ENCODE measurements at places on chromosomes 3 and 15.

GRCh38 chr15:99704444-99704838 lies 28.8 kb downstream of the LYSMD4 start:
- DNase-seq = no peak

GRCh38 chr3:185717627-185718402 lies 107.0 kb downstream of the IGF2BP2 start:
- DNase-seq = no peak

- DNase-seq = no peak
Observed at GRCh38 chr3:57826245-57826951, 70.3 kb downstream of the SLMAP start.

GRCh38 chr3:187473778-187474406 lies 105.7 kb downstream of the RTP4 start:
- no peak for DNase-seq

DNA sequence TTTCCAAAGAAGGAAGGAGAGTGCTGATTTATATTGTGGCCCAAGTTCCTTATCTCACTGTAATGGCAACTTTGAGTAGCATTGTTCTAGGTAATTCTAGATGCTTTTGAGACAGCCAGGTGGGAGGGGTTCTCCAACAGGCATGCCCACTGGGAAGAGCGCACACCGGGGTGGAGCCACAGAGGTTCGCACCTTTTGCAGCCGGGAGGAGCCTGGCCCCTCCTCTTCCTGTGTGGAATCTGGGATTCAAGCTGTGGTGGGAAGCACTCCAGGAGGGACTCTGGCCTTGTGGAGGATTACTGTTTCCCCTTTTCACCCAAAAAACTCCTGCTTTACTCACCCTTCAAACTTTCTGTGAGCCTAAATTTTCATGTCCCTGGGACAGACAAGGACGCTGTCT lies 53.1 kb downstream of the CFAP20DC start:
- DNase-seq = no peak

DNA sequence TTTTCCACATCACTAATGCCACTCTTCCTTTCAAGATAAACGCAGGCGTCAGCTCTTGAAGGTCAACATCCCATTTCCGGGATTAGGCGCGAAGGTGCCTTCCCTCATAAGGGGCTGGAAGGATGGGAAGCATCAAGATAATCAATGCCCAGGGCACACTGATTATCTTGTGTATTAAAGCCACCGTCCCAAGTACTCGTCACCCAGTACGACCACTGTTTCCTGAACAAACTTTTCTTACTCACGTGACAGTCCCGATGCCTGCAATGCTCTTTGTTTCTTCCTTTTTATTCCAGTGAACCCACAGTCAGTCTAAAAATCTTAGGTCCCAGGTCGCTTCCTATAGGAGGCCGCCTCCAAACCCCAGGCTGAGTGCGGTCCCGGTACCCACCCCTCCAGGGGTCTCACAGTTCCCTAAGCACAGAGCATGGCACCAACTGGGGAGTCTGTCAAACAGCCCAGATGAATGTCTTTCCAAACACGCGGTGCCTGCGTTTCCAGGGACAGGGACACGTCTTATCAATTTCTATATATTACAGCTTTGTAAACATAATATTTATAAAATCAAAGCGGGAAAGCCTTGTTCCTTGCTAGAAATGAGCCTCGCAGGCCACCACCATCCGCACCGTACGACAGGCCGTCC lies 589 bp downstream of the ANAPC13 start:
- peak; percentile 10 for DNase-seq

GRCh38 chr15:99441444-99441800 lies 124.4 kb upstream of the MEF2A start:
- DNase-seq = no peak

- no peak for DNase-seq
Observed at GRCh38 chr3:39146083-39146501, 7.3 kb downstream of the CSRNP1 start.

DNA sequence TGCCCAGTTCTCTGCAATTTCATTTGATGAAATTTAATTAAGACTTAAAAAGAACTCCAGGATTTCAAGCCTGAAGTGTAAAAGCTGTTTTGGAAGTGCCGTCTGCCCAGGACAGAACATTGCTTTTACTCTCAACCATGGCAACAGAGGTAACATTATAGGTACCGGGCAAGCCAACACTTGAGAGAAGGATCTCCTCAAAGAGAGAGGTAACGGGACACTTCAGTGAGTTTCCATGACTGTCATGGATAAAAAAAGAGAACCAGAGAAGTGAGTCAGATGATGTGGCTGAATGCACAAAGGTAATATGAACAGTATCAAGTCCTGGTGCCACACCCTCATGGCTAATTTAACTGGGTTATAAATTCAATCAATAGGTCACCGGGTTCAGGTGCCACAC lies 130.2 kb upstream of the LMOD3 start:
- DNase-seq = no peak

- no peak for DNase-seq
Observed at GRCh38 chr15:31024979-31025378, 33.6 kb upstream of the MTMR10 start.

GRCh38 chr15:25797936-25798901 lies 64.9 kb downstream of the ATP10A start:
- DNase-seq = no peak

GRCh38 chr3:53045518-53046170 lies at the start of gene SFMBT1:
TSS of gene SFMBT1 (minus strand) at chr3:53046073. CDS start at chr3:52969128, 76,945 bp downstream.
- peak; percentile 67 for DNase-seq

- no peak for DNase-seq
Observed at GRCh38 chr3:10454907-10455544, 50.4 kb downstream of the ATP2B2 start.

DNA sequence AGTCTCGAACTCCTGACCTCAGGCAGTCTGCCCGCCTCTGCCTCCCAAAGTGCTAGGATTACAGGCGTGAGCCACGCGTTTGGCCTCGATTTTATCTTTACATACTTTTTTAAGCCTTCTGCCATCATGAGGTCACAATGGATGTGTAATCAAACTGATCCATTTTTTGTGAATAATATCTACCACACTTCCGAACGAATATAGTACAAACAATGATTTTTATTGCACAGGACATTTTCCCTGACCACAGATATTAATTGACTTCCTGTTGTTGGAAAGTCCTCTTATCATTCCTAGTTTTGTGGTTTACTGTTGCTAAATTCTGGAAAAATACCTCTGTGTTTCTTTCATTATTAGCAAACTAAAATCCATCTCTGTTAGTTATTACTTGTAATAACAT lies 68.9 kb downstream of the MINDY2 start:
- DNase-seq = no peak

GRCh38 chr3:19811689-19812088 lies 122.3 kb downstream of the EFHB start:
- DNase-seq = no peak

DNA sequence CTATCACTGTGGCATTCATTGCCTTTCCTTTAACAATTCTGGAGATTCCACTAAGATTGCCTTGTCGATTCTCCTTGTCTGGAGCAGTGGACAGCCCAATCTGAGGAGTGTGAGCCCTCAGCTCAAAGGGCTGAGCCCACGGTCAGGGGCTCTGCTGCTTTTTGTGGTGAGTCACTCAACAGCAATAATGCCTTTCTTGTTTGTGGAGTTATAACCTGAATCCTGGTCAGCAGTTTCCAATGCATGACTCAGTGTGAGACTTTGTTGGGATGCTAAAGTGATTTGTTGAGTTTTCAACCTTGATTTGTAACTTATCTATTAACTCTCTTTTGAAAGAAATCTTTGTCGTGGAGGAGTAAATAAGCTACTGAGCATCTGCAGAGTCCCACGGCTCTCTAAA lies 183.5 kb downstream of the TJP1 start:
- DNase-seq = no peak

- DNase-seq = no peak
Observed at GRCh38 chr3:187870360-187871203, 125.3 kb upstream of the BCL6 start.

DNA sequence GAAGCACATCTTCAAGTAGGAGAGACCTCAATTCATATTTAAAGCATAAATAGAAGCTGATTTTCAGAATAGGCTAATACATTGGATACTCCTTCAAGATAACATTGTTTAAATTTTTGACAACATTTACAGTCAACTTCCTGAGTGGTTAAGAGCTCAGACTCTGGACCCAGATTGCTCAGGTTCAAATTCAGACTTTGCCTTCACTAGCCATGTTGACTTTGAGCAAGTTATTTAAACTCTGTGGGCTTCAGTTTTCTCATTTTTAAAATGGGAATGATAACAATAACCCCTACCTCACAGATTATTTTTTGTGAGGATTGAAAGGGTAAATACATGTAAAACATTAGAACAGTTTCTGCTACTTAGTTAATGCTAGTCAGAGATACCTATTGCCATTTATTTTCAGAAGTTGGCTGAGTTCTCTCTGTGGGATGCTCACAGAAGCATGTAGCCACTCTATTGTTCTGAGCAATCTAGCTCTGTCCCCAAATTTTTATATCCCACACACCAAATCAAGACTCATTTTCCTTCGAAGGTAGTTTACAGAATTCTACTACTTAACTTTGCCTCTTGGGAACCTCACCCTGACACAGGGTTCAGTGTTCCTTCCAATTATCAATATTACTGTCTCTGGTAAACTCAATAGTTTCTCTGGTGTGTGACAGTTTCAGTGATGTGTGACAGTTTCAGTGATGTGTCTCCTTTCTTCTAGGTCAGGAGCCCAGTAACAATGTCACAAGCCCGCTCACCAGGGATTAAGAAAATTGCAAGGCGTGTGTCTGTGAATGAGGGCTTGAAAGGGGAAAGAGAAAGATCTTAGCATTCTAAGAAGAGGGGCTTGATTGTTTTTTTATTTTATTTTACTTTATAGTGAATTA lies 79.4 kb upstream of the OSTN start:
- no peak for DNase-seq

- no peak for DNase-seq
Observed at GRCh38 chr3:78762121-78762520, 1005.7 kb downstream of the ROBO1 start.

DNA sequence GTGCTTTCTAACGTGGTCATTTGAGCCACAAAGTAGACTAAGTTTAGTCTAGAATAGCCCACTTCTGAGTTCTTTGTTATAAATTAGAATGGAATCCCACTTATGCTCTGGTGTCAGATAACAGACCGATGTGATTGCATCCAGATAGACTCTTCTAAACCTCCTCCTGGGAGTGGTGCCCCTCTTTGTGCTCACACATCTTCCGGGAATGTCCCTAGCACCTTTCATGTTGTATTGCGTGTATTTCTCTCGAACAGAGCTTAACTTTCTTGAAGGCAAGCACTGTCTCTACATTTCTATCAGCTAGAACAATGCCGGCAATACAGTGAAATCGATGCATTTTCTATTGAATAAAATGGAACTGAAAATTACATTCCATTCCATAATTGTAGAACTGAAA lies 23.0 kb downstream of the CP start:
- no peak for DNase-seq

- DNase-seq = no peak
Observed at GRCh38 chr3:141320399-141321108, 47.8 kb upstream of the ZBTB38 start.

DNA sequence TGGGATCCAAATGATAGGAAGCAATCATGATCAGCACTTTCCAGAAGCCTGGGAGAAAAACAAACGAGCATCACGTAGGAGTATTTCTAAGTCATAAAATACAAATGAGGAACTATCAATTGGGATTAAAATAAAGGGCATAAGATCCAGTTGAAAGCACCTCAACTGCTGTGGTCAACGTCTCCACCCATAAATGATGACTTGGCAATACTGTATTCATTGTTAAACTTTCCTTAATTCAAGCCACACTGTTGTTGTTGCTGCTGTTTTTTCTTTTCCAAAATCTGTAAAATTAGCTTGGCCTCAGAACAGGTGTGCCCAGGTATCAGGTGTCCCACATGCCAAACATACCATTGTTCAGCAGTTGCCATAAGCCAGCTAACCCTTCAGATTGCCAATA lies 395.8 kb downstream of the NTRK3 start:
- no peak for DNase-seq

DNA sequence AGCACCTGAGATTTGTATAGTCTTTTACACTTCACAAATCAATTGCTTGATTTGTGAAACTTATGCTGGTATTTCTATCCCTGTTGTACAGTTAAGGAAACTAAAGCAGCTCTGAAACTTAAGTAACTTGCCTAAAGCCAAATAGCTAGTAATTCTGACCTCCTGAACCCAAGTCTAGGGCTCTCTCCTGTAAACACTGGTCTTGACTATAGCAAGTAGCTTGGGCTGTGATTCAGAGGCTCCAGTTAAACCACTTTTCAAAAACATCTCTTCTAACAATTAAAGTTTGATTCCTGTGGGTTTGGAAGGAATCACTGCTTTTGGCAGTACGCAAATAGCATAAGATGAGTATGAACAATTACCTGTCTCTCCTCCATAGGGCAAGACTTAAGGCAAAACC lies 18.5 kb upstream of the CMTM8 start:
- DNase-seq = no peak

GRCh38 chr3:182436547-182436946 lies 356.8 kb upstream of the ATP11B start:
- DNase-seq = no peak

- no peak for DNase-seq
Observed at GRCh38 chr3:2156244-2156847, 57.7 kb downstream of the CNTN4 start.

DNA sequence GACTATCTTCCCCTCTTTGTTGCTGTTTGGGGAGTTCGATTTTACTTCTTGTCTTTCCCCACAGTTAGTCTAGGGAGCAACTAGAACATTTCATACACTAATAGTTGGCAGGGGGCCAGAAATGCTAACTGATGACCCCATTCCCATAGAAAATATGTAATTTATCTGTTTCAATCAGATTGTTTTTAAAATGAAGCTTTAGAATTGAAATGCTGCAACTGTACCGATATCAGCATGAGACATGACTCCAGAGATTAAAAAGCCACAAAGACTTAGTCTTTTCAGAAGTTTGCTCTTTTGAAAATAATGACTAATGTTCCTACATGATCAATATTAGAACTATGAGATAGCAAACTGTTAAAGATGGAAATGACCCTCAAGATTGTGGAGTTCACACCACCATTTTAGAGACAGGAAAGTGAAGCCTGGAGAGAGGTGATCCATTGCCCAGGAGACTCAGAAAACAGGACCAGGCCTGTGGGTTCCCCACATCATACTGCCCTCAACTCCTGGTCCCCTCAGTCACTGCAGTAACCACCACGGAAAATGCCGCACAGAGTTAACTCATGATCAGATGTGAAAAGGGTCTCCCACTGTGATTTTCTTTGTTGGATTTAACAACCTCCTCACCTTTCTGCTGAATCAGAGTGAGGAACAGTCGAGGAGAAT lies 130.3 kb downstream of the CHDH start:
- DNase-seq = no peak

GRCh38 chr3:64188810-64189560 lies 36.3 kb downstream of the PRICKLE2 start:
- DNase-seq = no peak

DNA sequence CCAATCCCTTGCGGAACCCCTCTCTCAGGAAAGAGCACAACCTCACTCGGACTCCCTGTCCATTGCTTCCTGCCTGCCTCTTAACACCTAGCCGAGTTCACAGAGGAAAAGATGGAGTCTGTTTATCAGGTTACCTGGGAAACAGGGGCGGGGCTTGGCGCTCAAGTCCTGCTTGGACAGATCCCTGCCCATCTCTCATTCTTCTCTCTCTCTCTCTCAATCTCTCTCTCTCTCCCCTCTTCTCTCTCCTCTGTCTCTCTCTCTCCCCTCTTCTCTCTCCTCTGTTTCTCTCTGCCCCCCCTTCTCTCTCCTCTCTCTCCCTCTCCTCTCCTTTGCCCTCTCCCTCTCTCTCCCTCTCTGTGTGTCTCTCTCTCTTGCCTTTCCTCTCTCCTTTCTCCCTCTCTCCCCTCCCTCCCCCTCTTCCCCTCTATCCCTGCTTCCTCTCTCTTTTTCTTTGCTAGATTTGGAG lies at the start of gene EFHB:
TSS of gene EFHB (minus strand) at position 120 of the 469 bp plus-strand sequence. CDS start 199 bp downstream, outside the sequence.
- no peak for DNase-seq

GRCh38 chr15:39340903-39341645 lies 239.8 kb upstream of the THBS1 start:
- DNase-seq = no peak

- no peak for DNase-seq
Observed at GRCh38 chr15:64698823-64699222, 76.6 kb downstream of the RBPMS2 start.

Data from activated CD4-positive, alpha-beta T cell treated with anti-CD3 and anti-CD28 coated beads for 1 hour (primary cell).